ENCODE measurements at places on chromosomes 12 and 14. TPM values are rescaled to one million over a fixed set of nuclear protein-coding genes. Genes with fewer than 3 reads are reported as not detected.

Gene TAS2R14
- total RNA-seq: 0.74 TPM

GRCh38 chr12:119642986-119643385, 24.9 kb upstream of the PRKAB1 start:
- no peak for DNase-seq

DNA sequence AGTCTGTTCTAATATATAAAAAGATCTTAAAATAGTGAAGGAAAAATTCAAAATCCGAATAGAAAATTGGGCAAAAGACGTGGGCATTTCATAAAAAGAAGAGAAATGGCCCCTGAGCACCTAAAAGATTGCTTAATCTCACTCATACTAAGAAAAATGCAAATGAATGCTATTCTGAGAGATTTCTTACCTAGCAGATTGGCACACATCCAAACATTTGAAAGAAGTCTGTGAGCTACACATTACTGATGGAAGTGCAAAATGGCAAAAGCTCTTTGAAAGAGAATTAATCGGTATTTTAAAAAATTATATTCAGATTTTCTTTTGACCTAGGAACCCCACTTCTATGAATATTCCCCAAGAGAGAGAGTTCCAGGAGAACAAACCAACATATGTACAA, 280.4 kb upstream of the GARIN6 start:
- DNase-seq: no peak

GRCh38 chr12:56622535-56622934, 7.6 kb downstream of the BAZ2A start:
- no peak for DNase-seq

GRCh38 chr14:49853572-49854375, 1.2 kb upstream of the NEMF start:
- peak; percentile 58 for DNase-seq
